Activated T-cell treated with anti-CD3 and anti-CD28 coated beads, Interleukin-2, amount 50 U/mL, for 48 hours (primary cell): ENCODE measurements at places on chromosomes 11 and 22.

DNA sequence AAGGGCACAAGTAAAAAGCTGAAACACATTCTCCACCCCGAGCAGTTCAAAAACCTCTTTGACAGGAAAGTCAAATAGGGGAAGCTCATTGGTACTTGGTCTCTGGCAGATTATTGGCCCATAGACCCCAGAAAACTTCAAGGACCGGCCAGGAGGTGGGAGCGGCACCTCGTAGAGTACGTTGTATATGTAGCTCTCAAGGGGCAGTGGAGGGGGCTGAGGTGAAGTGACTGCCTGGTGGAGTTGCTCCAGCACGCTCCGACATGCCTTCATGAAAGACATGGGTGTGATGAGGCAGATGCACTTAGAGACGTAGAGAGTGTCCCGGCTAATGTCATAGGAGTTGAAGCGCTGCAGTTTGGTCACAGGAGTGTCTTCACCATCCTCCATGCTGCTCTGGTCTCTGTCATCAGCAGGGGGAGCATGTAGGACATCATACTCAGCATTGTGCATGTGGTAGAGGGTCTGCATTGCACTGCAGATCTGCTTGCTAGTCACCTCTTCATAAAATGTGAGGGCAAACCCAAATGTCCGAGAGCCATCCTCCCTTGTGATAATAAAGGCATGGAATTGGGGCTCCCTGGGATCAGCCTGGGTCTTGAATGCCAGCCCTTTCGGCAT is 61.3 kb downstream of the DENND5A start:
- DNase-seq, result no peak

DNA sequence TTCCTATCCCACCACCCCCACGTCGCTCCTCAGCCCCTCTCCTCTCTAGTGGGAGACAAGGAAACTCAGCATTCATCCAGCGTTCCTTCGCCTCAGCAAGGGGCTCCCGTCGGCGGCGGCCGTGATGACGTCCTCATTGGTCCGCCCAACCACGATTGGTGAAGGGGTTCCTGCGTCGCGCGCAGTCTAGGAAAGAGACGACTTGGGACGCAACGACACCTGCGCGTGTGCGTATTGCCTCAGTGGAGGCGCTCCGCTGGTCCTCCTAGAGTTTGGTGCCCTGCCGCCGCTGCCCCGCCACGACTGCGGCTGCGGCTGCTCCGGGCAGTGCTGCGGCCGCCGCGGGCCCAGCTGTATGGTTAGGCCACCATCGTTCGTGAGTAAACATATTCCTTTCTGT is 56.6 kb downstream of the CCDC81 start:
- no peak for DNase-seq

- no peak for DNase-seq
These were observed 10.5 kb downstream of the MIF start for GRCh38 chr22:23904573-23905254.

DNA sequence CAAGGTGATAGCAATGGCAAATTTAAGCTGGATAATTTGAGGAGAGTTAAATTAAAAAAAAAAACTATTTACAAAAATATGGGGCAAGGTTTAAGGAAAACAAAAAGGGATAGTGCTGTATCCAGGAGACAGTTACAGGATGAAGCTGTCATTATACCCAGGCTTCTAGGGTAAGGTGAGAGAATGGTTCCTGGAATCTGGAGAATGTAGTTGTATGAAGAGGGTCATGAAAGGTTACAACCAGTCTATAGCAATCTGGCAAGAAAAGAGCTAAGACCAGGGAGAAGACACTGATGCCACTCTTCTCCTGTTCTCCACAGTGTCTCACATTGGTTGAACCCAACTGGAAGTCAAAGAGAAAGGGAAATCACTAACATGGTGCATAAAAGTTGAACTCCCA is 144.9 kb downstream of the SOX6 start:
- DNase-seq, result no peak

GRCh38 chr11:16606784-16607674 is 131.4 kb upstream of the C11orf58 start:
- DNase-seq, result peak; percentile 27
